ENCODE measurements at places on chromosomes 3 and 15. TPM values are rescaled to one million over a fixed set of nuclear protein-coding genes. Genes with fewer than 3 reads are reported as not detected.

Gene PTX3
- 0.56 TPM for total RNA-seq

Gene SYNPR
- 96.5 TPM for total RNA-seq

Gene WDR93
- total RNA-seq, result 0.52 TPM

Gene CLSTN2
- 68.2 TPM for total RNA-seq

Gene IGF2BP2
- not detected for total RNA-seq

Gene CPN2
- total RNA-seq, result not detected

Gene SLC24A5
- not detected for total RNA-seq

Gene CCDC39
- total RNA-seq, result 2.6 TPM

Gene TMC3
- total RNA-seq, result 0.28 TPM

Gene ERICH6
- total RNA-seq, result 0.81 TPM

Gene UBE2Q2
- 25.3 TPM for total RNA-seq

Gene FRMD4B
- total RNA-seq, result 38.5 TPM

Gene JMJD7
- total RNA-seq, result 25.6 TPM

Gene GABRB3
- total RNA-seq, result 141 TPM

Data from dorsolateral prefrontal cortex (tissue), 122 donors.